ENCODE measurements at places on chromosomes 5 and 9. TPM values are rescaled to one million over a fixed set of nuclear protein-coding genes. Genes with fewer than 3 reads are reported as not detected.
A peak's percentile ranks its signal among the peaks of the same experiment; 100 is the strongest.

GRCh38 chr5:116581910-116582309 is 7.3 kb upstream of the SEMA6A start:
- no peak for DNase-seq

GRCh38 chr9:89635816-89636215 is 31.0 kb downstream of the GADD45G start:
- DNase-seq = no peak

The URM1 gene
- total RNA-seq = 98.3 TPM

The SLC46A2 gene
- not detected for total RNA-seq

The CSF2 gene
- 1,084 TPM for total RNA-seq

DNA sequence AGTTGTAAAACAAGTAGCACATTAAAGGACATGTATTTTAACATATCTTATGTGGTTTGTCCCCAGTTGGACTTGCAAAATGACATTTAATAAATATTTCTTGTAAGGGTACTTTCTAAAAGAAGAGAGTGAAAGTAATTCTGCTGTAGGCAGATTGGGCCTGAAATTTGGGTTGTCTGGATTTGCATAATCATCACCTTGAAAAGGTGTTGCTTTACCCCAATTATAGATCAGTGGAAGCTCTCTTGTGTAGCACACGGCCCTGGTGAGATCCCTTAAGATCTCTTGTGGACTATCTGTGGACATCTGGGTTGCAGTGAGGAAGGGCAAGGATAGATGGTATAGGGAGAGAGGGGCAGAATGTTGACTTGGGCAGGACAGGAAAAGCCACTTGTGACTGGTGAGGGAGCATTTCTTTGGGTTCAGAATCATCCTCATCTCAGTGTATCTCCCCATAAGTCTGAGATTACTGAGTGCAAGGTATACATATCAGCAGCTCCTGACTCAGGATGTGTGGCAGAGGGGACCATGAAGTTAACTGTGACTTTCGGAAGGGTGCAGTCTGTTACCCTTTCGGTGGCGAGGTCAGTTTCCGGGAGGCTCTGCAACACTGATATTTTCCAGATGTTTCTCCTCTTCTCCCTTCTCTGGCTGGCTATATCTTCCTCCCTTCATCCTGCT is 2.0 kb upstream of the TNFAIP8 start:
- peak; percentile 74 for DNase-seq

- DNase-seq = peak; percentile 56
These were observed 62.2 kb downstream of the OSTF1 start for GRCh38 chr9:75150512-75150911.

DNA sequence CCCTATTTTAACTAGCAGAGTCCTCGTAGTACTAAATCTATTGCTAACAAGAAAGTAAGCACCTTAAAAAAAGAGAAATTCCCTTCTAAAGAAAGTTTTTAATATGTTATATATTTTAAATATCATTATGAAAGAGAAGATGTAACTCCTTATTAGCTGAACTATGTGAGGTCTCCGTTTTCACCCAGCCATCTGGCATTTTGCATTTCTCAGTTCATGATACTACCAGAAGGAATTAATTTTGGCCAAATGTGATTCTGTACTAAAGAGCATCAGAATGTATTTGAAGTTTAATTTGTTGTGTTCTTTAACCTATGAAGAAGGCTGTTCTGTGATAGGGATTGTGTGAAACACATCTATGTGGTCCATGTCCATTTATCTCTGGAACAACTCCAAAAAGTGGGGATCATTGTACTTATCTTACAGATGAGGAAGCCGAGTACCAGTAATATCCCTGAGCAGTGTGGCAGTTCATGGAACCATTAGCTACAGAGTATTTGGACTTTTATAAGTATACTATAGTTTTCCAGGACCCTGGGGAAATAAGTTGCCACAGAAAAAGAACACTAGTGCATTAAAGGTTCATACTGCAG is 29.8 kb downstream of the TNFAIP8 start:
- no peak for DNase-seq

DNA sequence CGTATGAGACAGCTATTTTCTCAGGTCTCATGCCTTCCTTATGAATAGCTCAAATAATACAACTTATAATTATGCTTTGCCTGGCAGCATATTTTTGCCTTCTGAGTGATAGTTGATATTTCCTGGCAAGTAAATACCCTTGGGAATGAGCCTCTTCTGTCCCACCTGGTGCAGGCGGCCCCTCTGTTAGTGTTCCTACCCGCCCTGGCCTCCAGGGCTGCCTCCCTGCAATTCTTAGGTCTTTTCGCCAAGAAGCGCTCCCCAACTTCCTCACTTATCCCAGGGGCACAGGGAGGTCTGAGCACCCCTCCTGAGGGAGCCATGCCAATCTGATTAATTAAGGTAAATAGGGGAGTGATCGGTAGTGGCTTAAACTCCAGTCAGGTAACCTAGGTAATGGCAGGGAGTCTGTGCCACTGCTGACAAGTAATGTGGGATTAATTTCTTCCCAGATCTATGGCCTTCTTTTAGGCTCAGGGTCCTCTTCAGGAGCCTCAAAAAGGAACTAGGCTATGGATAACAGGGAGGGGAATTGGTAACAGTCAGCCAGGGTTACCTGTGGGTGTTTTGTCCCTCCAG is 81.5 kb downstream of the GALNT10 start:
- no peak for DNase-seq

- DNase-seq = no peak
These were observed 5.5 kb downstream of the ANAPC2 start for GRCh38 chr9:137182836-137183235.

- DNase-seq = no peak
These were observed 23.9 kb downstream of the FGF10 start for GRCh38 chr5:44365345-44365744.

DNA sequence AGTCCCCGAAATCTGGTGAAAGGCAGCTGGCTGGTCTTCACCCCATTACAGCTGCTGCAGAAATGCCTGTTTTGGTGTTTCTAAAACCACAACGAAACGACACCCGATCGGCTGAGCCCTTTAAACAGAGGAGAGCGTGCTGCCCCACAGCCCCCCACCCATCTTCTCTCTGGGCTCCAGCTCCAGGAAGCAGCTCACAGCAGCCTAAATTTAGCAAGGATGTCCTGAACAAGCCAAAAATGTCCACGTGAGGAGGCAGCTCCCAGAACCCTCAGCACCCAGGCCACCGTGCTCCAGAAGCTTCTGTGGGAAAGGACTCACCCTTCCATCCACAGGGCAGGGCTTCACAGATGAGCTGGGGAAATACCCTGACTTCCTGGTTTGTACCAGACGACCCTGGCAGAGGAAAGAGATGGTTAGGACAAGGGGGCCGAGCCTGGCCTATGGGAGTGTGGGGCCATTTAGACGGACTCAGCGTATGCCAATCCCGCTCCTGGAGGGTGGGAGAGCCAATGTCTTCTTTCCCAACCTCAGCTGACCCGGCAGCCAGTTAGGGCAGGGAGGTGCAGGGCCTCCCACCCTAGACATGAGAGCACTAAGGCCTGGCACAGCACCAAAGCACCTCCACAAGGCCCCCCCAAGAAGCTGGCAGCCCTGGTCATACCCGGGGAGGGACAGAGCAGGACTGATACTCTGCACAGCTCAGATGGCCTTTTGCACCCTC is 39.1 kb upstream of the SARDH start:
- DNase-seq = no peak

The NR5A1 gene
- not detected for total RNA-seq

DNA sequence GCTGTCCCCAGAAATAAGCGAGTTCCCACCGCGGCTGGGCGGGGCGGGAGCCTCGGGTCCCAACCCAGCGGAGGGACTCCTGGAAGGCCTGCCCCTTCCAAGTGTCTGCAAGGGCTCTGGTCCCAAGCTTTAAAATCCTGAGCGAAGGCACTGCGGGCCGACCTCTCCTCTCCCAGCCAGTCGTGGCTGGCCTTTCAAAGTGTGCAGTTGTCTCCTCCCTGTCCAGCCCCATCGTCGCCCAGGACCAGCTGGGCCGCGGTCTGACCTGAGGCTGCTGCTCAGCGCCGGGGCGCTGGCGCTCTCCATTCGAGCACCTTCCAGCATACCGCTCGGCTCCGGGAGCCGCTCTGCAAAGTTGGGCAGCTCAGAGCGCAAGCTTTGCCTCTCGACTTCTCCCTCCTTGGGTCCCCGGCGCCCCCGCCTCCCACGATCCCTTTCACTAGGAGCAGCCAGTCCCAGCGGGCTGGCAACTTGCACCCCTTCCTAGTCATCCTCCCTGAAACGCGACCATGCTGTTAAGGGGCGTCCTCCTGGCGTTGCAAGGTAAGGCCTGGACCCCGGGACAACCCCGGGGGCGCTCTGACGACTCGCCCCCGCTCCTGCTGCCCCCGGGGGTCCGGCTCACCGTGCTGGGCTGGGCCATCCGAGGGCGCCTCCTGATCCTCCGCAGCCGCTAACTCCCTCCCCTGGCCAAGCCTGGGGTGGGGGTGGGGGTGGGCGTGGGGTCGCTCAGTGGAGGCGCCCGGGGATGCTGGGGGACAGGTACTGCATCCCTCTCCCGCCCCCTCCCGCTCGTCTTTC is at the start of gene MAMDC2:
Gene MAMDC2, plus strand, starts transcription at position 160 of the 801 bp plus-strand sequence. Its CDS starts 350 bp downstream, at position 510.
- no peak for DNase-seq

The SGCD gene
- not detected for total RNA-seq

DNA sequence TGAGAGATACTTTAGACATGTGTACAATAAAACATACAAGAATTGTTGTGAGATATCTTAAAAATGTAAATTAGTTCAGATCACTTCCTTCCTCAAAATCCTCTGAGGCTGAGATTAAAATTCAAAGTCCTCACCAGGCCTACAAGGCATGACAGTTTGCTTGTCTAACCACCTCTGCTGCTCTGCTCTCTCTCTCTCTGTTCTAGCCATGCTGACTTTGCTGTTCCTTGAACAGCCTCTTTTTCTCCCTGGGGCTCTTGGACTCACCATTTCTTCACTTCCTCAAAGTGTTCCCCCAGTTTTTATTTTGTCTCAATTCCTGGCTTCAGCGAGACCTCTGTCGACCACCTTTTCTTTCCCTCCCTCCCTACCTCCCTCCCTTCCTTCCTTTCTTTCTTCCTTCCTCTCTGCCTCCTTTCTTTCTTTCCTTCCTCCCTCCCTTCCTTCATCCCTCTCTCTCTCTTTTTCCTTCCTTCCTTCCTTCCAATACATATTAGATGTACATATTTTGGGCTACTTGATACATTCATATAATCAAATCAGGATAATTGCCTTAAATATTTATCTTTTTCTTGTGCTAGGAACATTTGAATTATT is 27.0 kb downstream of the CATSPER3 start:
- DNase-seq = no peak

DNA sequence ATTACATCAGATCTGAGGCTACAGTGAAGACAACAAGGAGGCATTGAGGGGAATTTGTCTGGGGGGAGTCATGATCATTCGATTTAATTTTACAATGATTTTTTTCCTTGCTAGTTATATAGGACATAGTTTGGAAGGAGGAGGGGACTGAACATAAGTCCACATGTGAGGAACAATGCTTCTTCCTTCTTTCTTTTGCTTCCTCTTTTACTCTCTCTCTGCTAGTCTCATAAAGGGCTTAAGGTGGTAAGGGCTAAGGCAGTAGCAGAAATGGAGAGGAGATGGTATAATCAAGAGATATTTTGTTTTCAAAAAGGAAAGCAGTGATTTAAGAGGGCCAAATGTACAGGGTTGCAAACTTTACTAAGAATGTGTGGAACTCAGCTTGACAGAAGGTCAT is 64.3 kb downstream of the GRIN3A start:
- DNase-seq = no peak

DNA sequence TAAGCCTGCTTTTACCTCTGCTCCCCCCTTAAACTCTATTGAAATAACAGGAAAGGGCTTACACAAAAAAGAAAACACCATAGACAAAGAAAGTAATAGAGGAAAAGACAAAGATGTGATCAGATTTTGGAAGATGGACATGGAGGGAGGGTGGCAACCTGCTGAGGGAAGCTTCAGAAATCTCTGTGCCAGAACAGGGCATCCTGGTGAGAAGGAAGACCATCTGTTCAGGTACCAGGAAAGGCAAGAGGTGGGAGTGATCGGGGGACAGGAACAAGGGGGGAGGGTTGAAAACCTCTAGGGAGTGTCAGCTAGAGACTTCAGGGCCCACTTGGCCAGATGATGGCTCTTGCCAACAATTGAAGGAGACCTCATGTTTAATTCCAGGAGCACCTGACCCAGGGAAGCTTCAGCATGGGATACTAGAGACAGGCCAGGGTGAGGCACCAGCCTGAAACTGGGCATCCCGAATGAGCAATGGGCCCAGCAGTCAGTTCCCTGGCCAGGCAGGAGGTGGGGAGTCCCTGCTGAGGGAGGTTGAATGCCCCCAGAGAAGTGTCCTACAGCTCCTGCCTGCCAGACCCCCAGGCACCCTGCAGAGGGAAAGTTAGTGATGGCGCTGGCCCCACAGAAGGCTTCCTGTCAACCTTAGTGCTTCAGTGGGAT is 8.2 kb downstream of the SQSTM1 start:
- DNase-seq = no peak

The BRINP1 gene
- total RNA-seq = not detected

GRCh38 chr5:179427032-179427675 is 81.9 kb upstream of the ADAMTS2 start:
- no peak for DNase-seq

- no peak for DNase-seq
These were observed 220.6 kb downstream of the TRIM36 start for GRCh38 chr5:114948986-114949621.

GRCh38 chr9:109652971-109653370 is 127.0 kb upstream of the PALM2AKAP2 start:
- no peak for DNase-seq

GRCh38 chr9:113220467-113221002 is 542 bp downstream of the FKBP15 start:
- DNase-seq = no peak

The IL5 gene
- 7.0 TPM for total RNA-seq

DNA sequence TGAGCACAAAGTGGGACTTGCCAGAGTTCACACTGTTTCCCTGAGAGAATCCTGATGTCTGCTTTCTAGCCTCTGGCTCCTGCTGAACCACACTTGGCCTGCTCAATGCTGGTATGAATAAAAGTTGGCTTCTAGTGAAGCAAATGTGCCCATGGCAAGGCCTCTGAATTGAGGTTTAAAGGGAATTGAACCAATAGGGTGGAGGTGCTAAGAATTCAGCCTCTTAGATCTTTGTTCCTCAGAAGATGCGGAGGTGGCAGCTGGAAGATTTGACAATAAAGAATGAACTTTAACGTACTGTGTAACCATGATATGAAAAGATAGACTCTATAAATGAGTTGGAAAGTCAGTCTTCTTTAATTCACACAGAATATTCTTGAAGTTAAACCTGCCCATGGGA is 57.2 kb downstream of the RASGRF2 start:
- DNase-seq = no peak

- no peak for DNase-seq
These were observed 1.8 kb upstream of the PPARGC1B start for GRCh38 chr5:149728303-149728702.

DNA sequence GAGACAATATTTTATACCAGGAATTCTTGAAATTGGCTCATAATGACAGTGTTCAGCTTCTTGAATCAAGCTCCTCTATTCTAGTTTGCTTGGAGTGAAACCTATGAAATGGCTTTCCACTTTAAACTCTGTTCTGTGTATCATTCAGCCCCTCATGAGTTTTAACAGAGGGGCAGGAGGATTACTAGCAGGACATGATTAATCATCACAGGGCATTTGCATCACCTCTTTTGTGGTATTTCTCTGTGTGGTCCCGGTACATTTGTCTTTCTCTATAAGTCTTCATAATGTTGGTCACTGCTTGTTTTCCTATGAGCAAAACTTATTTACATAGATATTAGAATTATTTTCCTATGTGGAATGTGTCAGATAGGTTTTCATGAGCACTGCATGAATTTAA is 21.2 kb downstream of the CAST start:
- no peak for DNase-seq

- DNase-seq = no peak
These were observed 432.6 kb downstream of the CDH18 start for GRCh38 chr5:19555436-19555835.
